NCI-H345 (cell line): ENCODE measurements at places on chromosomes 11 and 22.

GRCh38 chr11:104637662-104638170 is 260.5 kb downstream of the CASP12 start:
- no peak for DNase-seq

DNA sequence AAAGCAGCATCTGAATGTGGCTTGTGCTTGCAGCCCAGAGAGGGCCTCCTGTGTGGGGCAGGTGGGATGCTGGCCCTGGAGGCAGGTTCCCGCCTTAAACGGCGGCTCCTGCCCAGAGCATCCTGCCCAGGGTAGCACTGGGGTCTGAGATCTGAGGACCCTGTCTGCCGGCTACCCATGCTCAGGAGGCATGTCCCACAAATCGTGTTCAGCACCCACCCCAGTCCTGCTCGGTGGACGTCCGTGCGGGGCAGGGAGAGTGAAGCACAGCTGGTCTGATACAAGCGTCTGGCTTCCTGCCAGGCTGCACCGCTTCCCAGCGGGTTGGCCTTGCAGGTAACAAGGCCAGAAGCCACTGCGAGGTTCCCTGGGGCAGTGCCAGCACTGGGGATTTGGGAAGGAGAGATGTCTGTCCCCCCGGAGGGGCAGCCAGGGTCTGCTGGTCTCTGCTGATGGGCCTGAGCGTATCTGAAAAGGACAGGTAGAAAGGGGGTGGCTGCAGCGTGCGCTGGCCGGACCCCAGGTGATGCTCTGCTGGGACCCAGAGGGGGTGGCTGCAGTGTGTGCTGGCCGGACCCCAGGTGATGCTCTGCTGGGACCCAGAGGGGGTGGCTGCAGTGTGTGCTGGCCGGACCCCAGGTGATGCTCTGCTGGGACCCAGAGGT is 3.6 kb downstream of the TRABD start:
- DNase-seq: peak; percentile 71

DNA sequence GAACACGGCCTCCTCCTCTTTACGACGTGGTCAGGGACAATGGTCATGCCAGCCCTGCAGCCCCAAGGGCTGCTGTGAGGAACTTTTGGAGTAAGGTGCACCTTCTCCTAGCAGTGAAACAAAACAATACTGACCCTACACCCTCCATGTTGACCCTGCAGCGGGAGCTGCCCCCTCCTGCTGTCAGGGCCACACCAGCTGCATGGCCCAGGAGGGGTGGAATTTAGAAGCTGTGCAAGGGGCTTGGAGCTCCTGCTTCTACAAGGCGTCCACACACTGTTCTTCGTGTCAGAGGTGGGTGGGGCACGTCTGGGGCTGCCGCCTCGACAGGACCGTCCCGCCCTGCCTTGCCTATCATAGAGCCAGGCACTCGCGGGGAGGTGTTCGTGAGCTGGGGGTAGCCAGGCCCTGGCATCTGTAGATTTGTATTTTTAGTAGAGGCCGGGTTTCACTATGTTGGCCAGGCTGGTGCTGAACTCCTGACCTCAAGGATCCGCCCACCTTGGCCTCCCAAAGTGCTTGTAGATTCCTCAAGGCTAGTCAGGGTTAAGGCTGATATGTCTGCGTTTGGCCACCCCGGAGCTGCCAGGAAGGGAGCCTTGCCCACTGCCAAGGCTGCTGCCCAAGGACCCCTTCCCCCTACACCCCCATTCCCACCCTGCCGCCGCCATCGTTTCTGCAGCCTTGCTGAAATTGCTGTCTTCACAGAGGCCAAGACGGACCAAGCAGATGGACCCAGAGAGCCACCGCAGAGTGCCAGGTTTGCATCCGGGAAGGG is 15.9 kb downstream of the INCENP start:
- no peak for DNase-seq

DNA sequence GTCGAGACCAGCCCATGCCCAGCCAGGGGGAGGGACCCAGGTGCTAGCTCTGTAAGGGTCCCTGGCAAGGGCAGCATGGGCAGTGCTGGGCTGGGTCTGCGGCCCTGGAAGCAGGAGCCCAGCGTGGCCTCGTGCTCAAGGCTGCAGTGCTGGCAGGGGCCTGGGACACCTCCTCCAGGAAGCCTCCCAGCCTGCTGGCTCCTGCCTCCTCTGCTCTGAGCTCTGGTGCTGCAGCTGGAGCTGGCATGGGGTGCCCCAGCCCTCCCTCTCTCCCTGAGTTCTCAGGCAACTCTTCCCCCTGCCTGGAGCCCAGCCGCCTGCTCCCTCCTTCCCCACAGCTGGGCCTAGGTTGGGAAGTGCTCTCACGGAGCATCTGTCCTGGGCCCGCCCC is 6.8 kb downstream of the INS start:
- DNase-seq: no peak

DNA sequence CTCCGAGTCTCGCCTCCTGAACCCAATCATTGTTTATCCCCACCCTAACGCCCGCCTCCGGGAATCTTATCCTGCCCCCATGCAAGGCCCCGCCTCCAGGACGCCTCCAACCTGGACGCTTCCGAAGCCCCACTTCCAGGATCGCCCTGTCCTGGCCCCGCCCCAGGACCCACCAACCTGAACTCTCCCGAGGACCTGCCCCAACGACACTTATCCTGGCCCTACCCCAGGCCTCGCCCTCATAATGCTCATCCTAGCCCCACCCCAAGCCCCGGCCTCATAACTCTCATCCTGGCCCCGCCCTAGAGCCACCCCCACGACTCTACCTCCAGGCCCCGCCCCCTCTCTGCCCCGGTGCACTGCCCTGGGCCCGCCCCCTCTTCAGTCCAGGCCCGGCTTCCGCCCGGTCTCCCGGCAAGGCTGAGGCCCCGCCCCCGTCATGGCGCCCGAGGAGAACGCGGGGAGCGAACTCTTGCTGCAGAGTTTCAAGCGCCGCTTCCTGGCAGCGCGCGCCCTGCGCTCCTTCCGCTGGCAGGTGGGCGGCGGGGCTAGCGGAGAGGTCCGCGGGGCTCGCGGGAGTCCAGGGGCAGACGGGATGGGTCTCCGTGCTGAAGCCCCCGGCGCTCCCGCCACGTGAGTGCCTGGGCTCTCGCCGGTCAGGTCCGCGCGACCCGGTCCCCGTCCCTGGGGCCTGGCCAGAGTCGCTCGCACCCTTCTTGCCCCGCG is 45.7 kb upstream of the DEFB108B start:
- peak; percentile 99 for DNase-seq

GRCh38 chr11:130151196-130151595 is 8.4 kb upstream of the ST14 start:
- no peak for DNase-seq

- no peak for DNase-seq
Observed at GRCh38 chr22:25420471-25420924, 144.0 kb upstream of the GRK3 start.

GRCh38 chr11:14374922-14375830 is 16.2 kb upstream of the RRAS2 start:
- DNase-seq: no peak

GRCh38 chr11:69353696-69354544 is 60.0 kb downstream of the MYEOV start:
- DNase-seq: peak; percentile 46

DNA sequence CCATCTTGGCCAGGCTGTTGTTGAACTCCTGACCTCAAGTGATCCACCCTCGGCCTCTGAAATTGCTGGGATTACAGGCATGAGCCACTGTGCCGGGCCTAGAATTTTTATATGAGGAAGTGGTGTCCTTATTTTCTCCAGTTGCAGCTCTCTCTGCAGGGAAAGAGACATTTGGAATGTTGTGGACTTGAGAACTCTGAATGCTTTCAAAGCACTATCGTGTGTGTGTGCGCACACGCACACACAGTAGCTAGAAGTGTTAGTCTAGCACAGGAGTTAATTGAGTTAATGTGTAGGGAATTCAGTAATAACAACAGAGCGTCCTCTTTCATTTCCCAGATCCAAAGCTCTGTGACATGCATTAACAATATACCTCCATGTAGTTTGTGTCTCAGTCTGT is 164.0 kb upstream of the RASSF10 start:
- no peak for DNase-seq

DNA sequence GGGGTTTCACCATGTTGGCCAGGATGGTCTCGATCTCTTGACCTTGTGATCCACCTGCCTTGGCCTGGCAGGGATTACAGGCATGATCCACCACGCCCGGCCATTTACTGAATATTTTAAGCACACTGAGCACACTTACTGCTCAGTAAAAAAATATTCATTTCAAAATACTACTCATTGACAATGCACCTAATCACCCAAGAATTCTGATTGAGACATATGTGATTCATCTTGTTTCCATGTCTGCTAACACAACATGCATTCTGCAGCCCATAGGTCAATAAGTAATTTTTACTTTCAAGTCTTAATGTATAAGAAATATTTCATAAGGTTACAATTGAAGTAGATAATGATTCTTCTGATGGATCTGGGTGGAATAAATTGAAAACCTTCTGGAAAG is 4.2 kb upstream of the OR52J3 start:
- DNase-seq: no peak

DNA sequence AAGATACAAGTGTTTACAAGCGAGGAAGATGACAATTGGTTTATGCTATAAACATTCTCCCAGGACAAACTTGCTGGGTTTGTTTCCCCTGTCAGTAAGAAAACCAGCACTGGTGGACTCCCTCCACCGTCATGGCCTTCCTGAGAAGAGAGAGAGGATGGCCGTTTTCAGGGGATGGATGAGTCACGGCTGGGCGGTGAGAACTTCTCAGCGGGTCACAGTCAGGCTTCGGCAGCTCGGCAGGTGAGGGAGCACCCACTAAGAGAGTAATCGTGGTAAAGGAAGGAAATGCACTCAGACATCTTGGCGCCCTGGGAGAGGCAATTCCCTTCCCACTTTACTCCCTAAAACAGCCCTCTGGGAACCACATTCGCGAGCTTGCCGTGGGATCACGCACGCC is 83.9 kb downstream of the NCAM1 start:
- no peak for DNase-seq

DNA sequence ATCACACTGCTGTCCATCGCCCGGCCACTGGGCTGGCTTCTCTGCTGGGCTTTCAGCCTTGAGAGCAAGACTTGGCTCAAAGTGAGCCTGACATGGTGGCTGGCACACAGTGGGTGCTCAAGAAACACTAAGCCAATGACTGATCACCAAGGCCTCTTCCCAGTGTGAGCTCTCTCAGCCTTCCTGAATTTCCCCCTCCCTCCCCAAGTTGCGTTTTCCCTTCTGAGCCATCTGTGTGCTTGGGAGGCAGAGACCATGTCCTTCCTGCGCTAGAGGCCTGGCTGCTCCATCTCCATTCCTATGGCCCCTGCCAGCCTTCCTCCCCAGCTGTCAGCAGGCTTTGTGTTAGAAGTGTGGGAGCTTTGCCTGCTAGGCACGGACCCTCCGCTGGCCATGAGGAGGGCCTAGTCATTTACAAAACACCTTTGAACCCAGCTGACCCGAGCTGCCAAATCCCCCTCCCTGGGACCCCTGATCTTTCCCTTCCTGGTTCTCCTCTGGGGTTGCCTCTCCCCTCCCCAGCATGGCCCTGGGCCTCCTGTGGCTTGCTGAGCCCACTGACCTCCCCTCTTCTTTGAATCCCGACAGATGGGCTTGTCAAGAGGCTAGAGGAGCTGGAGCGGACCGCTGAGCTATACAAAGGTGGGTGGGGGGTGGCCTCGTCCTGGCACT is 13.2 kb downstream of the PICK1 start:
- DNase-seq: no peak

GRCh38 chr11:106238704-106239360 is 161.4 kb downstream of the AASDHPPT start:
- no peak for DNase-seq

DNA sequence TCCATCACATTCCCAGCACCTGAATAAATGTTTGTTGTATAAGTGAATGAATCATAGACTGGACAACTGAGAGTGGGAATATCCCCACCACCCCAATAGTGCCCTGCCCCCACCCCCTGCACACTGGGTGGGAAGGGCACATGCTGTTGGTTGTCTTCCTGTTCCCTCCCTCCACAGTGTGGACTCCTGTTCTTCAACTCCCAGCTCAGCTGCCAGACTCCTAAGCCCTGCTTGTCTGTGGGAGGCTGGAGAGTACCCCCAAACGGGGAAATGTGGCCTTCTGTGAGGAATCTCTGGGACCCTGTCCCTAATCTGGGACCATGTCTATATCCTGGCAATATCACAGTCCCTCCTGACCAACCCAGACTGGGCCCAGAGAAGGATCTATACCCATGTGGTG is 5.5 kb upstream of the MYOD1 start:
- DNase-seq: no peak

DNA sequence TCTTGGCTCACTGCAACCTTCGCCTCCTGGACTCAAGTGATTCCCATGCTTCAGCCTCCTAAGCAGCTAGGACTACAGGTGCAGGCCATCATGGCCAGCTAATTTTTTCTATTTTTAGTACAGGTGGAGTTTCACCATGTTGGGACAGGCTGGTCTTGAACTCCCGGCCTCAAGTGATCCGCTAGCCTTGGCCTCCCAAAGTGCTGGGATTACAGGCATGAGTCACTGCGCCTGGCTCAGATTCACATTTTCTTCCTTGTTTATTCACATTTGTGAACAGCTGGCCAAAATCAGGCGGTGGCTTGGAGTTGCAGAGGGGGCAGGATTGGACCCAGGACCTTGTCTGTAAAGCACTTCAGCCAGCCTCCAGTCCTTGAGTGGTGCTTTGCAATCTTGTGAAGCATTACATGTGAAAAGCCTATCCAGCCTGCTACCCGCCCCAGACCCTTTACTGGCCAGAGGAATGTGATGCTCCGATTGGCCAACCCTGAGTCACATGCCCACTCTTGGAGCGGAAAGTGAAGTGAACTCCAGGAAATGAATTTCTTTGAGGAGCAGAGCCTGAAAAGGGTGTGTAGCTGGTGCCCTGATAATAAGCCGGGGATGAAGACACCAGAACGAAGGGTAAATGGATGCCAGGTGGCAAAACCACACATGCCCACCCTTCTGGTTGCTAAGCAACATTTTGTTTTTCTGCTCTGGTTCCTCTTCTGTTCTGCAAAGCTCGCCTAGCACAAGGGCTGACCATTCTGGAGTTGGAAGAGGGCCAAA is 62.6 kb upstream of the PTPRJ start:
- peak; percentile 92 for DNase-seq

DNA sequence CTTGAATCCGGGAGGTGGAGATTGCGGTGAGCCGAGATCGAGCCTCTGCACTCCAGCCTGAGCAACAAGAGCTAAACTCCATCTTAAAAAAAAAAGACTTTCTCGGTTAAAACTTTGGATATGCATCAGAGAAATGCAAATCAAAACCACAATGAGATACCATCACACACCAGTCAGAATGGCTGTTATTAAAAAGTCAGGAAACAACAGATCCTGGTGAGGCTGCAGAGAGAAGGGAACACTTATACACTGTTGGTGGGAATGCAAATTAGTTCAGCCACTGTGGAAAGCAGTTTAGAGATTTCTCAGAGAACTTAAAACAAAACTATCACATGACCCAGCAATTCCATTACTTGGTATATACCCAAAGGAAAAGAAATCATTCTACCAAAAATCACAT is 619.4 kb upstream of the KIRREL3 start:
- no peak for DNase-seq

- DNase-seq: no peak
Observed at GRCh38 chr22:45239681-45240051, 1.0 kb downstream of the KIAA0930 start.

GRCh38 chr11:110909336-110909735 is 197.1 kb upstream of the ARHGAP20 start:
- no peak for DNase-seq

- DNase-seq: no peak
Observed at GRCh38 chr22:48822278-48823233, 1005.1 kb downstream of the BRD1 start.

GRCh38 chr11:33942954-33943353 is 51.1 kb upstream of the LMO2 start:
- DNase-seq: no peak

- DNase-seq: peak; percentile 75
Observed at GRCh38 chr22:22156716-22157347, 87.8 kb upstream of the VPREB1 start.
